AG10803 (cell line): ENCODE measurements at places on chromosomes 1 and 21.
A peak's percentile ranks its signal among the peaks of the same experiment; 100 is the strongest.

DNA sequence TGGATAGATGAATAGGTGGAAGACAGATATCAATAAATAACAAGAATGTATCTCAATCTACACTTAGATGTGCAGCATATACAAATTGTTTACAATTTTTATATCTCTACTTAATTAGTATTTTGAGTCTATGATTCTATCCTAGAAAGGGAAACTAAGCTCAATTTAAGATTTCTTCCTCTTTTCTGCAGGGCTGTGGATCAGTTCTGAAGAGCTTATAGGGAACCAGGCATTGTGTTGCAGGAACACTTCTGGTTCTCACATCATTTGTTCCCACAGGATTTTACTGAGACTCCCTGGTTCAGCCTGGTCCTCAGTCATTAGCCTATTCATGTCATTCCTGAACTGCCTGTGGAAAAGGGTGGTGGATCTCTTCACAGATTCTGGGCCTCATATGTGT lies 105.8 kb downstream of the TNFSF18 start:
- DNase-seq, result no peak

- no peak for DNase-seq
Measured at GRCh38 chr1:51607681-51608095, 9.2 kb upstream of the OSBPL9 start.

GRCh38 chr1:205348554-205349487 lies 7.9 kb downstream of the KLHDC8A start:
- DNase-seq, result no peak

GRCh38 chr21:34790834-34791233 lies 122.0 kb downstream of the CLIC6 start:
- DNase-seq, result no peak

DNA sequence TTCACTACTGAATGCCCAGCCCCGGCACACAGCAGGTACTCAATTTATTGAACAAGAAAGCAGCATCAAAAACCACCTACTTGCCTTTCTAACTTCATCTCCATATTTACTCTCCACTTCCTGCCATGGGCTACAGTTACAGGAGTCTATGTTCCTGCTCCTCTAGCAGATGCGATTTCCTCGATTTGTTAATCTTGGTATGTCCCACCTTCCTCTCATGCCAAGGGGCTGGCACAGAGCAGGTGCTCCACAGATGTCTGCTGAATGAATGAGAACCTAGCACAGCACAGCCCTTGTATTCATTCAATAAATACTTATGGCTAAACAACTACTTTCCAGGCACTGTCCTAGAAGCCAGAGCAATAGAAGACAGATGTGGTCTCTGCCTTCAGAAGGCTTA lies 12.2 kb downstream of the PAFAH2 start:
- DNase-seq, result no peak

DNA sequence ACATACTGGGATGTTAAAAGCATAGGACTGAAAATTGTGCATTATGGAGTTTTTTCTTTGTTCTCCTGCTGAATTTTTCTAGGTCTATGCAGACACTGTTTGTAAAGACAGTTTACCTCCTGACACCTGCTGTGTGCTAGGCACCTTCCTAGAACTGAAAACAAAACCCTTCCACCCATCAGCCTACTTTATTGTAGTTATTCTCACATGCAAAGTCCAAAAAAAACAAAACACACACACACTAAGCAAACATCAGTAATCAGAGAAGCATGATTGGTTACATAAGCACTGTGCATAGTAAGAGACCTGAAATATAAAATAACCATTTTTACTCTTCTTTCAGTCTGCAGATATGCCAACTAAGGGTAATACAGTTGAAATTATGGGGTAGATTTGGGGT lies 195.1 kb downstream of the CRB1 start:
- DNase-seq, result no peak

DNA sequence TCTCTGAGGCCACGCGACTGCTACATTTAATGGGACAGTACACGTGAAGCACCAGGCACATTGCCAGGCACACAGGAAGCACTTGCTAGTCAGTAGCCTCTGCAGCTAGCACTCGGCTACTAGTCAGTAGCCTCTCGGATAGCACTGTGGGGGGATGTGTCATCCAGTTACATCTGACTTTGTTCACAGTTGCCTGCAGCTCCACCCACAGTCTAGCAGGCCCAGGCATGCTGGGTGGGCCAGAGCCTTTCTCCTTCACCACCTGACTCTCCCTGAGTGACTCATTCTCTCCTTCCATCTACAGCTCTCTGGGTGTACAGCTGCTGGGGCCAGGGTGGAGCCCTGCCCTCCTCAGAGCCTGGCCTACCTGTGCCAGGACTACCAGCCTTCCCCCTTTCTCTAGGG lies 51.5 kb downstream of the PTPRF start:
- peak; percentile 89 for DNase-seq

- no peak for DNase-seq
Measured at GRCh38 chr1:45187725-45188124, 18.7 kb downstream of the ZSWIM5 start.

- DNase-seq, result no peak
Measured at GRCh38 chr1:84795966-84796600, 96.9 kb downstream of the LPAR3 start.

DNA sequence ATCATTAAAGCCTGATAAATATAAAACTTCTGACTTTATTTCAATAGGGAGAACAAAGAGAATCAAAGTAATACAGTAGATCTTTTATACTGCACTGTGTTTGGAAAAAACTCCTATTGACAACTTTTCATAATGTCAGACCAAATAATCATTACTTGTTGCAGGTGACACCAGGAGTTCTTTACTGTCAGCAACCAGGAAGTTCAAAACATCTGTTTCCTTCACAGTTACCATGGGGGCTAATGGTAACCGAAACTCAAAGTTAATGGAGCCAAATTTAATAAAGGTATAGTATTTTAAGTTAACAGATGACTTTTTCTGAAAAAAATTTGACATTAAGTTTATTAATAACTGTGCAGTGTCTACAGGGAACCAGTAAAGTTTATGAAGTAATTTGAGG lies 10.6 kb downstream of the EFCAB7 start:
- no peak for DNase-seq

- no peak for DNase-seq
Measured at GRCh38 chr1:228062812-228063211, 19.7 kb upstream of the ARF1 start.

DNA sequence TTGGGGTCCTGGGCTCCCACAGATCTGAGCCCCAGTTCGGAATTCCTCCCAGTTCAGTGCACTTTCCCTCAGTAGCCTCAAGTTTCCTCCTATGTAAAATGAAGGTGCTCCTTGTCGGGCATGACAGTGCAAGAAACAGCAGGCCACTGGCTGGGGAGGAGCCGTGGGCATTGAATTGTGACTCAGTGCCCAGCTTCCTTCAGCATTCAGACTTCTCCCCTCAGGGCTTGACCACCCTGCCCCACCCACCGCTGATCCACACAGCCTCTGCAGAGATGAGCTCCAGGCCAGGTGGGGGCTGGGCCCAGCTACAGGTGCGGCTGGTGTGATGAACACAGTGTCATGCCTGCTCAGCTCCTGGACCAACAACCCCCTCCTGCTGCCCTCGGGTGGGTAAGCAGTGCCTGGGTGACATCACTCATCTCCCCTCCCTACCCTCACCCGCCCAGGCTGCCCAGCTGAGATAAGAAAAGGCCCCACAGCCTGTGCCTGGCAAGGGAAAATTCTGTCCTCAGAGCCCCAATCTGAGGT lies 4.9 kb downstream of the MOB3C start:
- DNase-seq, result no peak
